CD8-positive, alpha-beta memory T cell (primary cell): ENCODE measurements at places on chromosomes 4 and X.

DNA sequence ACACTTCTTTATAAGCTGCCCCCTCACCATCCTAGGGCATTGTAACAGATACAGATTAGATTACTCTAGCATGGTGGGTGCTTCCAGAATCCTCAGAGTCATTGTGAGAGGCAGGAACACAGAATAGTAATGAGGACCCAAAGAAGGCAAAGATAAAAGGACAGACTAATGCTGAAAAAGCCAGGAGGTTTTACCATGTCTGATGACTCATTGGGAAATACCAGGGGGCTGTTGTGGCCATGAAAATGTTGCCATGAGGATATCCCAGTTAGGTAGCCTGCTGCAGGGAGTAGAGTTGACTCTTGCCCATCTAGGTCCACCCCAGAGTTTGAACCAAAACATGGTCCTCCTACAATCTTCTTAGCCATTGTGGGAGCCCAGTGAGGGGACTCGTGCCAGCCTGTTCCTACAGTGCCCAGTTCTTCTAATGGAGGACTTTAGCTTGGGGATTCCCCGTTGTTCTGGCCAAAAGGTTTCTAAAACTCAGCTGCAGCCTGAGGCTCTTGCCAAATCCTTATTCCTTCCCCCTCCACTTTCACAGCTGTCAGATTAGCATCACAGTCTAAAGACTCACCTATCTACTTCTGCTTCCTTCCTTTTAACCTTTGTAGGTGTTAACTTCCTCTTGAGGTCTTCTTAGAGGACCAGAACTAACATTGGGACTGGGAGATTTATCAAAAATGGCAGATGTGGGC is 586.0 kb upstream of the AADAT start:
- no peak for DNase-seq

GRCh38 chr4:36363024-36363423 is 81.6 kb downstream of the DTHD1 start:
- no peak for DNase-seq

DNA sequence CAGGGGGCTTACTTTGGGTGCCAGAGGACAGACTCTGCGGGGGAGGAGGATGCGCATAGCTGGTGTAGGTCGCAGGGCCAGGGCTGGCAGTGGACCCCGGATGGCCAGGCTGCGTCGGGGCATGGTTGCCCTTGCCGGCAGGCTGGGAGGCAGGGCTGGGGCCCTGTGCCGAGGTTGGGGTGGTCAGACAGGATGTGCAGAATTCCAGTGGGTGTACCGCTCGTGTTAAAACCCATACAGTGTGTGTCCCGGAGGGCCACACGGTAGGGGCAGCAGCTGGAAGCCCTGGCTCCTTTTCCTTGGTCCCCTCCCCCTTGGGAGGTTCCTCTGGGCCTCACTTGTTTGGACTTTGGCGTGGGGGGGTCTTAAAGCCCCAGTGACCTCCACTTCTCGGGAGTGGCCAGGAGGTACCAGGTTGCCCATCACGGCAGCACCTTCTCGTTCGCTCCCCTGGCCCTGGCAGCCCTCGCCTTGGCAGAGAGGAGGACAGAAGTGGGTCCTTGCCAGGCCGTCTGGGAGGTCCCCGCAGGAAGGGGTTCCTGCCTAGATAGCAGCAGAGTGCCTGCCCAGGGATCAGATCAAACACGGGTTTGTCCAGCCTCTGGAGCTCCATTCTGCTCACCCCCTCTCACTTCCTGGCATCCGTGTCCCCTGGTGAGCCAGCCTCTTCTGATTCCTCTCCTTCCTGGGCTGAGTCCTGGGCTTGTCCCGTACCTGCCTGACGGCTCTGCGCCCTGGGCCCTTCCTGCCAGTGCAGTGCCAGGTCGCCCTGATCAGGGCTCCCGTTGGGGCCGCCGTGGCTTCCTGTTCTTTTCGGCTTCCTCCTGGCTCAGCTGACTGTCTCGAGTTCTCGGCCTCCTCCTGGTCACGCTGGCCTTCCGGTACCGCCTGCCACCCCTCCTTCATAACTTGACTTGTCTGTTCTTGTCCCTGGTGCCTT is 56.7 kb upstream of the HGFAC start:
- no peak for DNase-seq

- DNase-seq = no peak
Measured at GRCh38 chr4:55661398-55662056, 25.4 kb upstream of the NMU start.

DNA sequence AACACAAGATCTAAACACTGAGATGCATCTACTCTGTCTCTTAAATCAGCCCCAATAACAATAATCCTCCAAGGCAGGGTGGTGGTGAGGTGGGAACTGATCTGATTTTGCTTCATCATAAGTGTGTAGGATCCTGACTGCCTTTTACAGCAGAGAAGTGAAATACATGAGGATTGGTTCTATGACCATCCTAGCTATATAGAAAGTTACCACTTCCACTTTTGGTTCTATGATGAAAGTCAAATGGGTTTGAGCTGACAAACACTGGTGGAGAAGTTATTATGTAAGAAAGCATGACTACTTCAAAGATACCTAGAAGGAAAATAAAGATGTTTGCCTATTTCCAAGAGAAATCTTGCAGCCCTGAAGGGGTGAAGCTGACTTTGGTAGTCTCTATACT is 181.6 kb downstream of the NKX6-1 start:
- DNase-seq = no peak

GRCh38 chrX:662126-662525 is 31.5 kb downstream of the SHOX start:
- no peak for DNase-seq

GRCh38 chrX:134373736-134374135 is 86.2 kb upstream of the HPRT1 start:
- DNase-seq = no peak

DNA sequence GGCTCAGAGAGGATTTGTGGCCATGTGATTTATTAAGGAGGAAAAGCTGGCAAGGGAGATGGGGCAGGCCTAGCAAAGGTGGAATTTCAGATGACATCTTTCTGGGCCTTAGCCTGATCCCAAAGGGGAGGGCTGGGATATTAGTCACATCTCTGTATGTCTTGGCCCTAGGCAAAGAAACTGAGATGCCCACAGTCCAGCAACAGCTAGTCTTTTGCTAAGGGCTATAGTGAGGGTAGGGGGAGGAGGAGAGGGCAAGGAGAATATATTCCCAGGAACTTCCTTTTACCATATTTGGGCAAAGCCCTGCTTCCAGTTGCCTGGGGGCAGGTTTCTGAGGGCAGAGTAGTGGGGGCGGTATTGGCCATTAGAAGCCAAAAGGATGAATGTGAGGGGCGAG is 209.8 kb upstream of the NR3C2 start:
- no peak for DNase-seq

GRCh38 chrX:42519666-42520231 is 258.2 kb downstream of the PPP1R2C start:
- no peak for DNase-seq

GRCh38 chrX:116285501-116285900 is 115.0 kb downstream of the AGTR2 start:
- no peak for DNase-seq

DNA sequence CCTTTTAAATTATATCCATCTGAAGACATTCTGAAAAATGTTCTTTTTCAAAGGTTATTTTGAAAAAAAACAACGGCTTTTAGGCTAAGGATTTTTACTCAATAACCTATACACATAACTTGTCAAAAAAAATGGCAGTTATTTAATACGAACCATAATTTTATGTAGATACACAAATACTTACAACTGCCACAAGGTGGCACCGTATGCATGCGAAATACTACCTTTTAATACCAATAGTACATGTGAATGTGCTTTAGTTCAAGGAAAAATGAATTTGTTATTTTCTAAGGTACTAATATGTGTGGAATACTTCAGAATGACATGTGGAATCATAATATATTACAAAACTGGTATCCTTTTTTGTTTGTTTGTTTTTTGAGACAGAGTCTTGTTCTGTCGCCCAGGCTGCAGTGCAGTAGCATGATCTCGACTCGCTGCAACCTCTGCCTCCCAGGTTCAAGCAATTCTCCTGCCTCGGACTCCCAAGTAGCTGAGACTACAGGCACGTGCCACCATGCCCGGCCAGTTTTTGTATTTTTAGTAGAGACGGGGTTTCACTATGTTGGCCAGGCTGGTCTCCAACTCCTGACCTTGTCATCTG is 4.6 kb upstream of the MAD2L1 start:
- peak; percentile 14 for DNase-seq

DNA sequence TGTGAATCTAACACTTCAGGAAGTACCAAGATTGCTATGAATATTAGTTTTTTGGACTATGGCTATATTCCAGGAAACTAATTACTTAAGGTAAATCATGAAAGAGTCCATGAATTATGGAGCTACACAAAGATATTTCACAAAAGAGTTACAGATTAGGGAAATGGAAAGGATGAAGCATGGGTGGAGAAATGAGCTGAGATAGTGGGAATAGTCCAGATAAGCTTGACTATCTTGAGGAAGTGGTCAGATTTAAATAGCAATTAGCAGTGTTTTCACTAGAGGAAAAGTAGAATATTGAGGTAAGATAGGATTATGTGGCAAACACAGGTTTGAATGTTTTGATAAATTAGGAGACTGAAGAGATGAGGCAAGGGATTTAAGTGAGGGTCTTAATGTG is 42.1 kb upstream of the C1GALT1C1 start:
- no peak for DNase-seq

GRCh38 chrX:37332055-37332454 is 17.1 kb upstream of the PRRG1 start:
- no peak for DNase-seq

DNA sequence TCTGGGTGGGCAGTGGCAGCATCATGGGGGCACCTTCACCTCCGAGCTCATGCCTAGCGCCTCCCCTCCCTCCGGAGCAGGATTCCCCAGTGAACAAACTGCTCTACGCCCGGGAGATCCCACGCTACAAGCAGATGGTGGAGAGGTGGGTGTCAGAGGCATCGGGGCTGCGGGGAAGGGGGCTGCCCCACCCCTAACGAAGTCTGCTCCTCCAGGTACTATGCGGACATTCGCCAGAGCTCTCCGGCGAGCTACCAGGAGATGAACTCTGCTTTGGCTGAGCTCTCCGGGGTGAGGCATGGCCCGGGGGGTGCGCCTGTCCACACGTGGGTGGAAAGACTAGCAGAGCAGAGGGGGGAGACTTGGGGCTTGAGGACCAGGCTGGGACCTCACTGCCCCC is 2.7 kb upstream of the SRPK3 start:
- peak; percentile 3 for DNase-seq

DNA sequence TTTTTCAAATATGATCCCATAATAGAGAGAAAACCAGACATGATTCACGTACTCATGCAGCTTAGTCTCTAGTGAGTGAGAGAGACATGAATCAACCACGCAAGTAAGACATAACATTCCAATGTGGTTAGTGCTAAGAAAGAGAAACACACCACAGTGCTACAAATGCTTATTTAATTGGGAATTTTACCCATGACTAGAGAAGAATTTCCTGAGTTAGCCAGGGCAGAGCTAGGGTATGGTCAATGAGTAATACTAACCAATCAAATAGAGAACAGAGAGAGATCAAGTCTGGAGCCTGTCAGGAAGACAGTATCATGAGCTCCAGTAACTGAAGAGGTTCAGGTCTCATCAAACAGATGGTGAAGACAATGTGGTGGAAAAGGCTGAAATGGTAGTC is 495.2 kb downstream of the PDGFC start:
- no peak for DNase-seq

- DNase-seq = no peak
Measured at GRCh38 chr4:55121246-55121645, 4.1 kb downstream of the KDR start.

DNA sequence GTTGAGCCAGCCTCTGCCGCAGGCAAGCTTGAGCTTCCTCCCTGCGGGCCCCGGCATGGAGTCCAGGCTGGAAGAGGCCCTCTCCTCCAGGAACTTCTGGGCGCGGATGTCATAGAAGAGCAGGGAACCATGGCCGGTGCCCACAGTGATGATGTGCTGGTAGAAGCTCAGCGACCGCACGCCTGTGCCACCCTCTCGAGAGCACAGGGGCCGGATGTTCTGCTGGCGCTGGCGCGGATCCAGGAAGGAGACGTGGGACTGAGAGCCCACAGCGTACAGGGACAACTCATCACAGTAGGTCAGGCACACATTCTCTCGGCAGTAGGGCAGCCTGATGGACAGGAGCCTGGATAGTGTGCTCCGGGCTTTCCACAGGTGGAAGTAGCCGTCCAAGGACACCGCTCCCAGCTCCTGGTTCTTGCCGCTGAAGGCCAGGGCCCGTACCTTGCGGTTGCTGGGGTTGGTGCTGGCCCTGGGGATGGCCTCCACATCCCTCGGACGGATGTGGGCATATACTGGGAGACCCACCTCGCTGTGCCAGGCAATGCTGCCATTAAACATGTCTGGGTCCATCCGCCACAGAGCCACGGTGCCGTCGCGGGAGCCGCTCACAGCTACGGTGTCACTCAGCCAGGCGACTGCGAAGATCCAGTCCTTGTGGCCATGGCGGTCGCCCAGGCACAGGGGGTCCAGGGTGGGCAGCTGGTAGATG is 1.2 kb downstream of the DCAF12L2 start:
- DNase-seq = no peak

GRCh38 chr4:77367638-77368037 is 210.6 kb downstream of the CCNG2 start:
- no peak for DNase-seq

- no peak for DNase-seq
Measured at GRCh38 chrX:19064175-19064574, 58.1 kb downstream of the ADGRG2 start.

DNA sequence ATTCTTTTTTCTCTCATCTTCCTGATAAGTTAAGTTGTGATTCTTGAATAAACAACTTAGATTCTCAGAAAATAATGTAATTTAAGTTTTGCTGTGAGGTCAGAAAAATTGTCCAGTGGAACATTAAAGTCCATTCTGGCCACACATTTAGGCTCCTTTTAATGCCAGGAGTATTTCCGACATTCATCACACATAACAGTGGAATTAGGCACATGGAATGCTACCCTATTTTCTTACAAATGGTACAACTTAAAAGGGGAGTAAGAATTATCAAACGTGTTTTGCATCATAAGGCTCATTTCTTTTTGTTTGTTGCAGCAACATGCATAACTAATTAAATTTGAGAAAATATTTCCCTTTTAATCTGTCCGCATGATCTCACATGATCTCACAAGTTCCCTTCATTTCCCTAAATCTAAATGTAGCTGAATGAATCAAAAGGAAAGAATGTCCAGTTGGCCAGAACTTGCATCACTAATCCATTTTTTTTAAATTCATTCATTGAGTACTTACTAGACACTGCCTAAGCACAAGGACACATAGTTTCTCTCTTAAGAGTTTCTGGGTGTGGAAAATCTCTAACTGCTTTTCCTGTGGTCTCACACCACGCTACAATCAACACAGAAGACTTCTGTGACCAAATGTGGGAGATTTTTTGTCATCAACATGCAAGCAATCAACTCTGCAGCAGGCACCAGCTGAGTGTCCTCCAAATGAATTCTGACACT is 22.0 kb downstream of the SPARCL1 start:
- no peak for DNase-seq
